ENCODE measurements at places on chromosomes 1 and 21.

GRCh38 chr1:8711873-8712412, 105.5 kb downstream of the RERE start:
- DNase-seq, result no peak

DNA sequence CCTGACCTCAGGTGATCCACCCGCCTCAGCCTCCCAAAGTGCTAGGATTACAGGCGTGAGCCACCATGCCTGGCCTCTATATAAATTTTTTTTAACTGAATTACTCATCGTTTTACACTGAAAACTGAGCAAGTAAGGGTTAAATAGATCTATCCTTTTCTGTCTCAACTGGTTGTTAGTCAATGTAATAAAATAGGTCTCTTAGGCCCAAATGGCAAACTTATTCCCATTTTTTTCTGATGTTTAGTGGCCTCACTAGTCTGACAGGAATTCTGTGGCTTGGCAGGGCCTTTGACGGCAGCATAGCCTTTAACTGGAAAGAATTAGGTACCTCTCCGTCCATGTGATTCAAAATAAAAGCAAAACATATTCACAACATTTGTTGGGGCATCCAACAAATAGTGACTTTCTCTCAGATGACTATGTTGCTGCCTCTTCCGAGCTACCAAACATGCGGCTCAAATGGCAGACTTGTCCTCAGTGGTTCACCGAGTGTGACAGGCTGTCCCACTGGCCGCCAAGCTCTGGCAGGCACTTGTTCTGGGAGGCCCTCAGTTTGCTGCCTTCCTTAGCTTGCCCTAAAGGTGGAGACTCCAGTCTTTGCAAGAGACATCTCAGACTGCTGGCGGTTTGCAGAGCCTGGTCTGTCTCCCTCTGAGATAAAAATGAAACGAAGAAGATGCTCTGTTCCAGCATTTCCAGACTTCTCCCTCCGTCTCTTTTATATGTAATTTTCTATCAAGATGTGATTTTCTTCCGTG, 17.4 kb downstream of the ATP1A4 start:
- DNase-seq, result no peak

GRCh38 chr1:172269084-172269483, 151.4 kb upstream of the C1orf105 start:
- no peak for DNase-seq

DNA sequence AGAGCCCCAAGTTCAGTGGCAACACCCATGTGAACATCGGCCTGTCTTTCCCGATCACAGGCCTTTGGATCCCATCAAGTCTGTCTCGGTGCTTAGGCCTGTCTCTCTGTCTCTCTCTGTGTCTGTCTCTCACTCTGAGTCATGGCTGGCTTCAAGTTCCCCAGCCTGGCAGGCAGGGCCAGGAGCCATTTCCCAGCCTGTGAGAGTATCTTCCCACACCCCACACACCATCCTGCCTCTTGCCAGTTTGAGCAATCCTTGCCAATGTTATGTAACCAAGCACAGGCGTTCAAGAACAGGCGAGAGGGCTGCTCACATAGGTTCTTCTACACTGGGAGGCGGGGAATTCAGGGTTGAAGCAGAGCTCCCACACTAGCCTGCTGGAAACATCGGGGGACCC, 70.0 kb upstream of the TMEM51 start:
- DNase-seq, result no peak
